Endothelial cell of umbilical vein (primary cell): ENCODE measurements at places on chromosomes 12 and 14. TPM values are rescaled to one million over a fixed set of nuclear protein-coding genes. Genes with fewer than 3 reads are reported as not detected.

GRCh38 chr12:71955970-71956369, 17.3 kb downstream of the TPH2 start:
- no peaks in the 10 kb centered on the region for H3K4me1 ChIP-seq
- H3K4me3 ChIP-seq: no peak overlapping the region
- no peaks in the 10 kb centered on the region for H3K36me3 ChIP-seq
- no peaks in the 10 kb centered on the region for H3K27me3 ChIP-seq
- no peak overlapping the region for H3K27ac ChIP-seq

DNA sequence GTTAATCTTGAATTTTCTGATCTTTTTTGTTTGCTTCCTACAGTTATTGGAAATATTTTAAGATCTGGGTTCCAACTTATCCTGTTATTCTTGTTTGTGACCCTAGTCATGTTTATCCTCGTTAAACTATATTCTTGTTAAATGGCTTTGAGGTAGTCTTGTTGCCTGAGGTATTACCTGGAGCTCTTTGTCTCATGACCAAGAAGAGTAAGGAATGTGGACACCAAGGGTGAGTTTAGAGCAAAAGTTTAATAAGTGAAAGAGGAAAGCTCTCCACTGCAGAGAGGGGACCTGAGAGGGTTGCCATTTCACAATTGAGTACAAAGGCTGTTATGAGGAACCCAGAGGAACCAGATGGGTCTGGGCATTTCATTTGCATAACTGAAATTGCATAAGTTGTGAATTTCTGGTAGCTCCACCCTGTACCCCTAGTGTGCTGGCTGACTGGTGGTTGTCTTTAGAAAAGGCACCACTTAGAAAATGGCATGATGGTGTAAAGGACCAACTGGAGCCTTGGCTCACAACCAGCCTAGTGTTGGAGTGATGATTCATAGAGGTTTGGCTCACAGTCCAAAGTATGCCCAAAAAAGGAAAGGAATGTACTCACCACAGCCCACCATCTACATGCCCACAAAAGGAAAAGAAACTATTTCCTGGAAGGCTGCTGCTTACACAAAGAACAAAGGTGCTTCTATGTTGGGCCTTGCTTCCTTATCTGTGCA, 36.7 kb upstream of the RESF1 start:
- no peaks in the 10 kb centered on the region for H3K36me3 ChIP-seq
- no peaks in the 10 kb centered on the region for H3K27me3 ChIP-seq
- no peak overlapping the region for H3K27ac ChIP-seq

- DNase-seq: no peak
- no peaks in the 10 kb centered on the region for H3K36me3 ChIP-seq
- H3K27me3 ChIP-seq: no peaks in the 10 kb centered on the region
- H3K4me1 ChIP-seq: peaks cover 22% of the 10 kb centered on the region
- no peak overlapping the region for H3K27ac ChIP-seq
- no peak overlapping the region for H3K4me3 ChIP-seq
Measured at GRCh38 chr14:89308232-89308959, 108.6 kb downstream of the FOXN3 start.

DNA sequence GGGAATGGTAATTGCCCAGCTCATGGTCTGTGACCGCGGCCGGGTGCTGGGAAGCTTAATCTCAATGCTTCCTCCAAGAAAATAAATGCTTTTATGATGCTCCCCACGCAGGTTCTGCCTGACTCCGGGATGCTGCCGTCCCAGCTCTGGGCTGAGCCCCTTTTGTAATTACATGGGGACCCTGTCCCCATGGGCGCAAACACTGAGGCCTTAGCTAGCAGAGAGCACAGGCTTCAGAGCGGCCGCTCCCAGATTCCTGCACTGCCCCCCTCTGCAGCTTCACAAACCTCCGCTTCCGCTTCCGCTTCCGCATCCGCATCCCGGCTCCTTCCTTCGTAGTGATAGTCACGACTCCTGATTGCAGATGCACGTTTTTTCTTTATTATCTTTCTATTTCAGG, 129.5 kb downstream of the KIF26A start:
- H3K27me3 ChIP-seq: no peaks in the 10 kb centered on the region
- H3K36me3 ChIP-seq: no peaks in the 10 kb centered on the region
- no peak for DNase-seq
- peaks cover 3% of the 10 kb centered on the region for H3K4me1 ChIP-seq
- H3K27ac ChIP-seq: no peak overlapping the region

- no peaks in the 10 kb centered on the region for H3K27me3 ChIP-seq
- DNase-seq: no peak
- H3K4me1 ChIP-seq: no peaks in the 10 kb centered on the region
- peaks cover 5% of the 10 kb centered on the region for H3K36me3 ChIP-seq
- H3K27ac ChIP-seq: no peak overlapping the region
Measured at GRCh38 chr12:98699586-98699985, 54.5 kb downstream of the APAF1 start.

GRCh38 chr12:130702966-130703732, 12.9 kb downstream of the RIMBP2 start:
- no peak for DNase-seq
- no peak overlapping the region for H3K27ac ChIP-seq

DNA sequence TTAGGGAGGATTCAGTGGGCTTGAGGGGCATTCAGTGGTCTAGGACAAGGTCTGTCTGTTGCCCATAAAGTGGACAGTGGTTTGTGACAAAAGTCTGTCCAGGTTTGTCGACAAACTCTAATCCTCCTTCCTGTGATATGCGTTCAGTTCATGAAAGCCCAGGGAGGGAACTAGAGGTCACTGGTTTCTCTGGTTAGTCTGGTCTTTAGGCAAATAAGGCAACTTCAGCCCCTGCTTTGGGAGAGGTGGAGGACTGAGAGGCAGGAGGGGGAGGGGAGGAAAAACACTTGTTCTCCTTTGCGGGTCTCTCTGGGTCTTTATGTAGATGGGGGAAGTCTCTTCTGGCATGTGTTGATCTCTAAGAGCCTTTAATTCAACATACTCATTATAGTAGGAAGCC, 235.1 kb upstream of the PWP1 start:
- H3K4me1 ChIP-seq: no peaks in the 10 kb centered on the region
- no peak overlapping the region for H3K4me3 ChIP-seq
- H3K27ac ChIP-seq: no peak overlapping the region
- no peak for DNase-seq

- no peaks in the 10 kb centered on the region for H3K27me3 ChIP-seq
- H3K36me3 ChIP-seq: no peaks in the 10 kb centered on the region
- no peaks in the 10 kb centered on the region for H3K4me1 ChIP-seq
Measured at GRCh38 chr14:32675433-32675832, 263.2 kb upstream of the NPAS3 start.

GRCh38 chr14:91890291-91890749, 23.0 kb upstream of the TC2N start:
- no peak overlapping the region for H3K27ac ChIP-seq
- H3K36me3 ChIP-seq: no peaks in the 10 kb centered on the region
- no peak overlapping the region for H3K4me3 ChIP-seq
- H3K27me3 ChIP-seq: peaks cover 2% of the 10 kb centered on the region
- DNase-seq: no peak

- no peaks in the 10 kb centered on the region for H3K27me3 ChIP-seq
- no peak overlapping the region for H3K4me3 ChIP-seq
Measured at GRCh38 chr14:79137045-79137430, 966.9 kb downstream of the NRXN3 start.

- no peaks in the 10 kb centered on the region for H3K27me3 ChIP-seq
- peak; percentile 17 for DNase-seq
Measured at GRCh38 chr14:62206456-62206855, 444.2 kb downstream of the SNAPC1 start.

GRCh38 chr12:101761350-101761749, 22.1 kb upstream of the SYCP3 start:
- H3K27ac ChIP-seq: no peak overlapping the region
- no peaks in the 10 kb centered on the region for H3K36me3 ChIP-seq
- H3K4me3 ChIP-seq: no peak overlapping the region
- H3K27me3 ChIP-seq: no peaks in the 10 kb centered on the region
- H3K4me1 ChIP-seq: no peaks in the 10 kb centered on the region

GRCh38 chr12:109098183-109098604, 797 bp downstream of the UNG start:
- peak overlapping the region; percentile 81 for H3K27ac ChIP-seq
- no peak for DNase-seq
- peak overlapping the region; percentile 91 for H3K4me3 ChIP-seq
- H3K36me3 ChIP-seq: peaks cover 7% of the 10 kb centered on the region

DNA sequence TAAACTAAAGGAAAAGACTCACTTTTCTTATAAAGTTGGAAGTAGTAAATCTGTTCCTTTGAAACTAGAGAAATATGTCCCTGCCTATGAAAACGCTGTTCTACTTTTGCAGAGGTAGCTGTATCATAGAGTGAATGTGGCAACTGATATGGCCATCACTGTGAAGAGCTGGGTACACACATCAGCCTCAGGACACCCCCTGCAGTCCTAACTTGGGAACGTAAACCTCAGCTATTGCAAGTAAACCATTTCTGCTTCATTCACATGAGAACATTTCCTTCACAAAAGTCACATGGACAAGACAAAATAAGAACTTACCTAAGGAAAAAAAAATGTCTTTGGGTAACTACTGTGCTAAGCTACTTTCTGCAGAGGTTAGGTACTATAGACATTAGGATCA, 233.3 kb upstream of the PPFIA2 start:
- H3K27ac ChIP-seq: no peak overlapping the region
- H3K27me3 ChIP-seq: no peaks in the 10 kb centered on the region
- no peaks in the 10 kb centered on the region for H3K36me3 ChIP-seq
- no peak overlapping the region for H3K4me3 ChIP-seq
- H3K4me1 ChIP-seq: no peaks in the 10 kb centered on the region

- H3K4me1 ChIP-seq: no peaks in the 10 kb centered on the region
- no peak for DNase-seq
- no peak overlapping the region for H3K4me3 ChIP-seq
- H3K36me3 ChIP-seq: no peaks in the 10 kb centered on the region
Measured at GRCh38 chr12:3797531-3798048, 44.7 kb upstream of the CRACR2A start.

DNA sequence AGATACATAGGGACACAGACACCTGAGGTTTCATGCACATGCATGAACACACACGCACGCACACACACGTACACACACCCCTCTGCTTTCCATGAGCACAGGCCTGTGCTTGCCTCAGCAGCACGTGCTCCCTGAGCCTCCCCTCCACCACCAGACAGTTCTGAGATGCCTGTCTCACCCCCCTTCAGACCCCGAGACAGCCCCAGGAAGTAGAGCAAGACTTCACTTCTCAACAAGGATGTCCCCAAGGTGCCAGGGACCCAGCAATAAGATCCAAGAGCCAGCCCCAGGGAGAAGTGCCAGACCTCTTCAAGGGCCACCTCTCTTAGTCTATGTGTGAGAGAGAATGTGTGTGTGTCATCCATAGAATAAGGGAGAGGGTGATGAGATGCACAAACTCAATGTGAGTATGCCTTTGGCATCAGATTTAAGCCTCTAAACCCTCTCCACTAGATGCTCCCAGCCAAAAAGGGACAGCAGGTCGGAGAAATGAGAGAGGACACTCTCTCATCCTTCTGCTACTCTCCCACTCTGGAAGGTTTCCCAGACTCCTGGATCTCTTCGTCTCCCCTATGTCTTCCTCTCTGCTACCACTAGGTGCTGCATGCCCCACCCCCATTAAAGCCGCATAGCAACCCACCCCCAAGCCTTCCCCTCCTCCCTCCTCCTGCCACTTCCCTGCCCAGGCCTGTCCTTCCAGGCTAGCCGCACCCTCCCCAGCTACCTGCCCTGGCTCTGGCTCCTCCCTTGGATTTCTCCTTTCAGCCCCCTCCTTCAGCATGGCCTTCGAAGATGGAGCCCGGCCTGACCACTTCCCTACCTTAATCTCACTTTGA, 7.7 kb downstream of the RARG start:
- no peak for DNase-seq
- H3K27ac ChIP-seq: no peak overlapping the region
- no peaks in the 10 kb centered on the region for H3K27me3 ChIP-seq
- H3K36me3 ChIP-seq: no peaks in the 10 kb centered on the region
- no peak overlapping the region for H3K4me3 ChIP-seq

GRCh38 chr12:13196130-13196921, at the start of gene EMP1:
Gene EMP1, plus strand, starts transcription at chr12:13196726. Its CDS starts 14,785 bp downstream, at chr12:13211511.
- peaks cover 35% of the 10 kb centered on the region for H3K4me1 ChIP-seq
- peak within 1 kb of the TSS; percentile 96 for H3K27ac ChIP-seq
- peak; percentile 99 for DNase-seq
- peak within 1 kb of the TSS; percentile 95 for H3K4me3 ChIP-seq
- H3K36me3 ChIP-seq: no peaks in the 10 kb centered on the region
- no peaks in the 10 kb centered on the region for H3K27me3 ChIP-seq

- DNase-seq: no peak
- no peaks in the 10 kb centered on the region for H3K4me1 ChIP-seq
- no peak overlapping the region for H3K4me3 ChIP-seq
- H3K27me3 ChIP-seq: no peaks in the 10 kb centered on the region
Measured at GRCh38 chr14:88681755-88682494, 110.8 kb downstream of the EML5 start.

GRCh38 chr14:31508135-31508534, 20.3 kb upstream of the GPR33 start:
- H3K27ac ChIP-seq: no peak overlapping the region
- no peaks in the 10 kb centered on the region for H3K4me1 ChIP-seq
- peaks cover 2% of the 10 kb centered on the region for H3K27me3 ChIP-seq
- DNase-seq: no peak

DNA sequence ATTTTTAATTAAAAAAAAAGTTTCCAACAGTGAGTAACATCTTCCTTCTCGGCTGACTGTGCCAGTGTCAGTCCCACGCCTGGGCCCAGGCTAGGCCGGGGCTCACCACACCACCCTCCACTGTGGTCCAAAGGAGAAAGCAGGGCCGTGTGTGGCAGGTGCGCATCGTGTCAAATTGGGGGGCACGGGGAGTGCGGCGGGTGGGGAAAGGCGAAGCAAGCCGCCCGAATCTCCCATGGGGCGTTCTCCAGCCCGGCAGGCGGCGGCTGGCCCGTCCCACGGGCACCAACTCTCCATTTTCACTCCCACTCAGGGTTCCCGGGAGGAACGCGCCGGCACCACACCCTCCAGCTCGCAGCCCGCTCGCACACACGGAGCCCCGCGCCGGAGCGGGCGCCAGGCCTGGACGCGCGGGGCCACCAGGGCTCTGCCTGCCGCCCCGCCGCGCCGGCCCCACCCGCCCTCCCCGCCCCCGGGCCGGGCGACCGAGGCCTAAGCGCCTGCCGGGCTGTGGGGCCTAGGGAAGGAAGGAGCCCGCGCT, 604 bp downstream of the EEA1 start:
- peak overlapping the region; percentile 90 for H3K27ac ChIP-seq
- peaks cover 17% of the 10 kb centered on the region for H3K4me1 ChIP-seq
- no peaks in the 10 kb centered on the region for H3K36me3 ChIP-seq
- H3K4me3 ChIP-seq: peak overlapping the region; percentile 91
- no peaks in the 10 kb centered on the region for H3K27me3 ChIP-seq
- peak; percentile 57 for DNase-seq

- peaks cover 4% of the 10 kb centered on the region for H3K4me1 ChIP-seq
- H3K27ac ChIP-seq: no peak overlapping the region
- no peaks in the 10 kb centered on the region for H3K36me3 ChIP-seq
- no peak overlapping the region for H3K4me3 ChIP-seq
Measured at GRCh38 chr12:132484891-132485441, 5.0 kb upstream of the FBRSL1 start.

The FOXG1 gene
- not detected in 2 replicates for total RNA-seq

The CD27 gene
- total RNA-seq: not detected in 2 replicates

The CISTR gene
- not detected in 2 replicates for total RNA-seq

The LBHD2 gene
- not detected in 2 replicates for total RNA-seq

The TGM1 gene
- 3.4 and 3.9 TPM in 2 replicates for total RNA-seq

The FUT8 gene
- total RNA-seq: 27.7 and 38.8 TPM in 2 replicates

The SSTR1 gene
- 1.2 and 1.4 TPM in 2 replicates for total RNA-seq

The TRPV4 gene
- total RNA-seq: 8.8 and 12.3 TPM in 2 replicates

The PPP4R3A gene
- total RNA-seq: 77.0 and 83.5 TPM in 2 replicates

The AGAP2 gene
- total RNA-seq: 0.05 and 0.24 TPM in 2 replicates

The NXPH4 gene
- not detected in 2 replicates for total RNA-seq

The TC2N gene
- total RNA-seq: 0.40 TPM in 1 of 2 replicates, not detected in the other

The NDRG2 gene
- not detected in 2 replicates for total RNA-seq

The ZBTB42 gene
- total RNA-seq: 3.8 and 4.0 TPM in 2 replicates

The MYF5 gene
- not detected in 2 replicates for total RNA-seq
